ENCODE measurements at places on chromosomes 1 and 21.
A peak's percentile ranks its signal among the peaks of the same experiment; 100 is the strongest.

DNA sequence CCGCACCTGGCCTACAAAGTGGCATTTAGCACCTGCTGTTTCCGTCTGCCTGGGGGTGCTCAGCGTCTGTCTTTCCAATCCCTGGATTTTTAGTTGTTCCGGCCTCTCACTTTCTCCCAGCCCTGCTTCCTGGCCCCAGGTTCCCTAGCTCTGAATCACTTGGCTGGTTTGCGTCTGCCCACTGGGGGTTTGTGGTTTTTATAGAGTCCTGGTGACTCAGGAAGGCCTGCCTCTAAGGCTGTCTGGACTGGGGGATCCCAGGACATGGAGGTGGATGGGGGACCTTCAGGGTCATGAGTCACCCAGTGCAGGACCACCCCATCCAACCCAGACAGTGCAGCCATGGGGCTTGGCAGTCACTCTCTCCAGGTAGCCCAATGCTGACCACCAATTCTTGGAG is 53.5 kb downstream of the MRPL37 start:
- no peak for DNase-seq

DNA sequence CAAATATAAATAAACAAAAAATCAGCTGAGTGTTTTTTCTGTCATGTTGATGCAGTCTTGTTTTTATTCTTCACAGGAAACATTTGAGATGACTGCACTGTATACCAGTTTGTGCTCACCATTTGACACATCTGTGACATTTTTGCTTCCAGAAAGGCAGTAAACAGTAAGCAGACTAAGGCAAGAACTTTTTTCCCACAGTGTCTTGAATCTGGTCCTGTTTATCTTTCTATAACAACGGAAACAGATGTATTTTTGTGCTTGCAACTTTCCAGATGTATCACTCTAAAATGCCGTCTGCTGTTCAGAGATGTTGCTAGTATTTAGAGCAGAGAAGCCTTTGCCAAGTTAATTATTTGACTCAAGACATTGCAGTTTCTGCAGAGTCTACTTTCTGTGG is 105.5 kb downstream of the ZC3H11B start:
- DNase-seq, result peak; percentile 67

DNA sequence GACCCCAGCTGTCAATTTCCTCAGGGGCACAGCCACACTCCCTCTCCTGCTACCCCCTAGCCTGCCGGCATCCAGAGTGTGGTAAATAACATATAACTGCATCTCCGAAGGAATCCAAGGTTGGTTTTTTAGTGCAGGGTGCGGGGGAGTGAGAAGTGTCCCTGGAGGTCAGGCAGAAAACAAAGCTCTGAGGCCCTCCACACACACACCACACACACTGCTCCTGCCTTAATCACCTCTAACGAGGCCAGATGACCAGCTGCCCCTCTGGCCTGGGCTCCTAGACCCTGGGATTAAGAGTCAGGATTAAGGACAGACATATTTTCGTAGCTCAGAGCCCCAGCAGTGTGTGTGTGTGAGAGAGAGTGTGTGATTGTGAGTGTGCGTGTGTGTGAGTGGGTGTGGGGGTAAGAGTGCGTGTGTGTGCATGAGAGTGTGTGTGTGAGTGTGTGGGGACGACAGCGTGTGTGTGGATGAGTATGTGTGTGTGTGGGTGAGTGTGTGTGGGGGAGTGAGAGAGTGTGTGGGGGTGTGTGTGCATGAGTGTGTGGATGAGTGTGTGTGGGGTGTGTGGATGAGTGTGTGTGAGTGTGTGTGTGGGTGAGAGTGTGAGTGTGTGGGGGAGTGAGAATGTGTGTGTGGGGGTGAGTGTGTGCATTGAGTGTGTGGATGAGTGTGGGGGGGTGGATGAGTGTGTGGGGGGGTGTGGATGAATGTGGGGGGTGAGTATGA is 14.6 kb downstream of the SDC3 start:
- DNase-seq, result no peak

DNA sequence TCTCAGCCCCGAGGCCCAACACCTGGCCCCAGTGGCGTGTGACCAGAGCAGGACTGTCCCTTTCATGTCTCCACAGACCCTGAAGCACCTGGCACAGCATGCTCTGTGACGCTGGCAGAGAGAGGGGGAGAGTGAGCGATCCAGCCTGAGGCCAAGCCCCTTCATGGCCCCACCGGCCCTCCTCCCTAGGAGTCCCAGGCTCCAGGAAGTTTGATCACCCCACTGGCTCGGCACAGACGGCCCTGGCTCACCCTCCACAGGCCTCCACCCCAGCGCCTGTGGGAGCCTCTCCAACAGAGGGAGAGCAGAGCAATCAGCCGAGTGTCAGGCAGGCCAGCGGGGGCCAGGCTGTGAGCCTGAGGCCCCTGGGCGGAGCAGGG is 11.0 kb downstream of the SH3BGRL3 start:
- DNase-seq, result no peak

DNA sequence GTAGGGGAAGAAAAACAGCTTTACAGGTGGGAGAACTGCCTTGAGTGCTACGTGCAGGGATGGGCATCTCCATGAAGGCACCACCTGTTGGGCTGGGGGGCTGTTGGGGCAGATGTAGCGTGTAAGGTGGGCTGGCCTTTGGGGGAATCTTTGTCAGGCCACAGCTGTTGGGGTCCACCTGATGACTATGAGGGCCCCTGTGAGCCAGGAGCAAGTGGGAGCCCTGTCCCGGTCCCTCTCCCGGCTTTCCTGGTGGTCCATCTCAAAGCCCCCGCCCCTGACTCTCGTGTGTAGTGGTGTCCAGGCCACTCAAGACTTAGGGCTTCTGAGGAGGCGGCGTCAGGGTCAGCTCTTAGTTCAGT is 13.5 kb downstream of the SLC37A1 start:
- DNase-seq, result no peak

- no peak for DNase-seq
These were observed 77.5 kb downstream of the MAST2 start for GRCh38 chr1:45880930-45881329.

DNA sequence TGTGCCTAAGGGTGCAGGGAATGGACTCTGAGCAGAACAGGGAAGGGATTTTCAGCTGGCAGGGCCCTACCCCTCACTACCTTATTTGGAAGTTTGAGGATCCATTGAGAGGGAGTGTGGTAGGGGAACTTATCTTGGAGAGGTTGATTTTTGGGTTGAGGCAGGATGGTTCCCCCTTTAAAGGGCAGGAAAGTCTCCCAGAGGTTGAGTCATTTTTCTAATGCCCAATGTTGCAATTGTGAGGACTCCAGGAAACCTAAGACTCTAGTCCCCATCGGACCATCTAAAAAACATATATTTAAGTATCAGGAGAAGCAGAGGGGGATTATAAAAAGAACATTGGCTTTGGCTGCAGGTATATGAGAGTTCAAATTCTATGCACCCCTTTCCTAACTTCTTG is 47.3 kb downstream of the SAMD13 start:
- DNase-seq, result no peak

DNA sequence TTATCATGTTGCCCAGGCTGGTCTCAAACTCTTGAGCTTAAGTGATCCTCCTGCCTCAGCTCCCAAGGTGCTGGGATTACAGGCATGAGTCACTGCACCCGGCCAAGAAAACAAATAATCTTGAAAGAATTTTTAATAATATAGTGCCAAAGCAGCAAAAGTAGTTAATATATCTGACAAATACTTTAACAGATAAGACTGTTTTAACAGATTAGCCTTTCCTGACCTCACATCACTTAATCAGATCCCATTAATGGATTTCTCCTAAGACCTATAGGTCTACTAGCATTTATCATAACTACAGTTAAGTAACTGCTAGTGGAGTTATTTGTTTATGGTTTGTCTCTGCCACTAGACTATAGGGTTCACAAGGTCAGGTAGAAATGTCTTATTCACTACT is 61.1 kb upstream of the HP1BP3 start:
- no peak for DNase-seq

GRCh38 chr21:34128124-34128523 is 54.7 kb downstream of the MRPS6 start:
- peak; percentile 10 for DNase-seq

- peak; percentile 68 for DNase-seq
These were observed 104.7 kb upstream of the RGS18 start for GRCh38 chr1:192053531-192053971.

GRCh38 chr1:173420330-173420806 is 56.8 kb upstream of the PRDX6 start:
- peak; percentile 87 for DNase-seq

Data from muscle of arm (tissue), 14 donors.